Lower lobe of right lung (tissue), 2 donors: ENCODE measurements at places on chromosomes 1 and 21.

DNA sequence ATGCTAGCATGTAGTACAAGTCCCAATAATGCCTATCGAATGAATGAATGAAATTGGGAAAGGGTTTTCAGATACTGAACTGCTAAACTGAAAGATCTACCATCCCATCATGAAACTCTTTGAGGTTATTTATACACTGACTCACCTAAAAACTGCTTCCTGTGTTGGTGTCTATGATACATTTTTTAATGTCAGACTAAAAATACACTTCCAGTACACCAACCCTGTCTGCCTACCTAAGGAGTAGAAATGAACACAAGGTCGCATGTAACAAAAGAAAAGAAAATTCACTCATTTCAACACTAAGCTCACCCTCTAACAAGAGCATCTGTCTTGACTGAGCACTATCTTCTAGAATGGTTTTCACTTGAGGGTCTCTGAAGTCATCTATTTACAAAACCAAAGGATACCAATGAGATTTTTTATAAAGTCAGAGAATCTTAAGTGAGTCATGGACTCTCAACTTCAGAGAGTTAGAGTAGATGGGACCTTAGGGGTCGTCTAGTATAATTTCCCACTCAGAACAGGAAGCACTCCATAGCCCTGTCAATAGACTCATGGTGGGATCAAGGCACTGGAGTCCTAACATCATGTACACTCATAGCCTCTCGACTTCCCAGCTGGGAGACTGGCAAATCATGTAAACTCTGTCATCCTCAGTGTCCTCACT lies 53.4 kb downstream of the WLS start:
- DNase-seq, result no peak
- no peaks in the 10 kb centered on the region for H3K36me3 ChIP-seq
- no peaks in the 10 kb centered on the region for H3K27me3 ChIP-seq
- H3K27ac ChIP-seq, result no peak overlapping the region
- H3K4me3 ChIP-seq, result no peak overlapping the region
- peaks cover 37% of the 10 kb centered on the region for H3K4me1 ChIP-seq

DNA sequence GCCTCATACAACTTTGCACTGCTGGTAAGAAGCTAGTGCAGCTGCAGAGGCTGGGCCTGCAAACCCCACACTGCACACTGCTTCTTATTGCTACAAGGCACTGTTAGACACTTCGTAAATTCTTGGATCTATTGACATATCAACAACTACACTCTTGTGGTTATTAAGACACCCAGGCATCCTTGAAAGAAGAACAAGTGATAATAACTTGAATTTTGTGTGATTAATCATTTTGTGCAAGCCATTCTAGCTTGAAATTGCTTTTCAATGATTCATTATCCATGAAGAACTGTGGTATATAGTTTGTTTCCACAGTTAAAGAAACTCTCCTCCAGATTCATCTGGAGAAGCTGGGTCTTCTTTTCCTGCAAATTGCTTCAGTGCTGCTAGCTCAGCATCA lies 33.7 kb upstream of the IFI44L start:
- H3K36me3 ChIP-seq, result no peaks in the 10 kb centered on the region
- no peak overlapping the region for H3K4me3 ChIP-seq
- no peak for DNase-seq
- no peaks in the 10 kb centered on the region for H3K4me1 ChIP-seq

DNA sequence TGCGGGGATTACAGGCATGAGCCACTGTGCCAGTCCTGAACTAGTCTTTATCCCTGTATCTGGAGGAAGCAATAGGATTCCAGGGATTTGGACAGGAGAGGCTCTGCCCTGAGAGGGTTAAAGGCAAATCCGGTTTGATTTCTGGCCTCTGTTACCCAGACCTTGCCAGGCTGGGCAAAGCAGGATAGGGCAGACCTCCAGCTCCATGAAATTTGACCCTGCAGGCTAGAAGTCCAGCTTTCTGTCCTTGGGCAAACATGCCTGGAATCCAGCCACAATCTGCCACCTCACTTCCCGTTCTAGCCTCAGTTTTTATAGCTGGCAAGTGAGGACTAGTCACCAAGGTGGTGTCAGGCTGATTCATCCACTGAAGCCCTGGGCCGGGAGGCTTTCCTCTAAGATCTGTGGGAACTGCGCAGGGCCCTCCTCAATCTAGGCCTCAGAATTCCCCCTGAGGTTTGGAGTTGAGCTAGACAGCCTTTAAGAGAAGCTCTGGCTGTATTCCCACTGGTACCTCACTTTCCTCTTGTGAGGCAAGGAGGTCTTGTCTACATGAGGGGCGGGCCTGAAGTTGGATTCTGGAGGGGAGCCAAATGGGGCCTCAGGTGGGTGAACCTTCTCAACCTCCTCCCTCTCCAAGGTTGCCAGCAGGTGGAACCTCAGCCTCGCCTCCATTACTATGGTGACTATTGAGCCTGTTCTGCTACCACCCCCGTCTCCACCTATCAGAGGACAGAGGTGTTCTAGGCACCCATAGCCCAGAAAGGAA lies 7.0 kb upstream of the P3R3URF start:
- H3K4me3 ChIP-seq, result no peak overlapping the region
- peaks cover 8% of the 10 kb centered on the region for H3K36me3 ChIP-seq
- H3K27ac ChIP-seq, result peak overlapping the region; percentile 73
- H3K4me1 ChIP-seq, result peaks cover 48% of the 10 kb centered on the region

- peaks cover 31% of the 10 kb centered on the region for H3K36me3 ChIP-seq
- no peaks in the 10 kb centered on the region for H3K4me1 ChIP-seq
- no peak overlapping the region for H3K4me3 ChIP-seq
- H3K27ac ChIP-seq, result no peak overlapping the region
- DNase-seq, result no peak
These were observed 128.3 kb downstream of the NRDC start for GRCh38 chr1:51750218-51750617.

DNA sequence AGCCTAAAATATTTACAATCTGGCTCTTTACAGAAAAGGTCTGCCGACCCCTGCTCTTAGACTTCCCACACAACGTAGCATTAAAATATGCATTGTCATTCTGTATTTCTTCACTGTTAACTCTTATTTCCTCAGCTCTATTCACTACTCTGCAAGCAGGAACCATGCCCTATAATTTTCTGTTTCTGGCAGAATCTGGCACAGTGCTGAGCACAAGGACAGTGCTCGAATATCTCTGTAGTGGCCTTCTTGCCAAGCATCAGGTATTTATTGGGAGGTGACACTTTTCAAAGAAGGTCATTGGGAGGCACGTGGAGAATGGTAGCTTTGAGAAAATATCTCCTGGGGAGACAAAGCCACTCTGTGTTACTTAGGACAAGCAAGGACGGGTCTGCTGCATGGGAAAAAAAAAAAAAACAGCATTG lies 77.9 kb downstream of the PSMG1 start:
- no peak overlapping the region for H3K4me3 ChIP-seq
- H3K36me3 ChIP-seq, result no peaks in the 10 kb centered on the region
- H3K27ac ChIP-seq, result peak overlapping the region; percentile 62
- no peaks in the 10 kb centered on the region for H3K27me3 ChIP-seq
- H3K4me1 ChIP-seq, result peaks cover 15% of the 10 kb centered on the region
